ENCODE measurements at places on chromosomes 4 and X.
A peak's percentile ranks its signal among the peaks of the same experiment; 100 is the strongest.

DNA sequence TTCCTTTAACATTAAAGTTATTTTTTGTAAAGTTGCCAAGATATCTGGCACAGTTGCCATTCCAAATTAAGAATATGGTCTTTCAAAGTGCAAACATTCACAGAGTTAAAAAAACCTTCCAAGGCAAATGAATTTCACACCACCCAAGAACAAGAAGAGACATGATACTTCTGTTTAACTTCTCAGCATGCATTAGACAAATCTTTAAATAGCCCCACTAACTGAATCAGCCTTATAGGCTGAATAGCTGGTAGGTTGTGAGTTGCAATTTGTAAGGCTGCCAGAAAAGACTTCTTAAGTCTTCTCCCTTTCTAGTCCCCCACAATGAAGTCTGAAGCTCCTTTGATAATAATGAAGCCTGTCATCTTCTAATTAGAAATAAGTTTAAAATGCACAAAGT, 95.6 kb downstream of the MAPK10 start:
- DNase-seq: no peak

GRCh38 chr4:33045334-33045733, 2325.2 kb downstream of the PCDH7 start:
- DNase-seq: no peak

DNA sequence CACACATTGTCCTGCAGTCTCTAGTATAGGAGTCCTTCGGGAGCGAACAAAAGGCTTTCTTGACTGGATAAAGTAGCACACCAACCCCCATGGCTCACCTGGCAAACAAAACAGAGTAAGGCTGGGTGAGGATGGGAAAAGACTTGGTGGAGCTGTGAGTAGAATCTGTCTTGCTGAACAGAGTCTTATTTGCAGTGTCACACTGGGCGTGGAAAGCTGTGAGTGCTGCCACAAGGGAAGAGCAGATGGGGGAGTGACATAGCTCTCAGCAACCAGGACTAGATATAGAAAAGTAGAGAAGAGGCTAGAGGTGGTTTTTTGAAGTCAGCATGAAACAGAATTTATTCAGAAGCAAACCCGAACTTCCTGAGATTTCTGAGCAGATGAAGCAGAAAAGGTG, 137.2 kb upstream of the ESX1 start:
- DNase-seq: no peak

DNA sequence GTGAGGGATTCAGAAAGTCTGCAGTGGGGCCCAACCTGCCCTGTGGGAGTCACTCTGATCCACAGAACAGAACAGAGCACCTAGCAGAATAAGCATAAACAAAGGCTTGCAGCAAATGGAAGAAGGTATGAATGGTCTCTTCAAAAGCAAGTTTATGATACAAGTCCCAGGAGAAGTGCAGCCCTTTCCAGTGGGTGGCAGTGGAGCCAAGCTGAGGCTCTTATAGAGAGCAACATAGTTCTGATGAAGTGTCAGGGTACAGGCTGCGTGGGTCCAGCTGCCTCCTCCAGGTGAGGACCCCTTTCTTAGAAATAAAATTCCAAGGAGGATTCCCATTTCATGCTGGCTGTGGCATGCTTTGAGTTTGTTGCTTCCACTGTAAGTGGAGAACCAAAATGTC, 88.8 kb upstream of the PAK3 start:
- no peak for DNase-seq

DNA sequence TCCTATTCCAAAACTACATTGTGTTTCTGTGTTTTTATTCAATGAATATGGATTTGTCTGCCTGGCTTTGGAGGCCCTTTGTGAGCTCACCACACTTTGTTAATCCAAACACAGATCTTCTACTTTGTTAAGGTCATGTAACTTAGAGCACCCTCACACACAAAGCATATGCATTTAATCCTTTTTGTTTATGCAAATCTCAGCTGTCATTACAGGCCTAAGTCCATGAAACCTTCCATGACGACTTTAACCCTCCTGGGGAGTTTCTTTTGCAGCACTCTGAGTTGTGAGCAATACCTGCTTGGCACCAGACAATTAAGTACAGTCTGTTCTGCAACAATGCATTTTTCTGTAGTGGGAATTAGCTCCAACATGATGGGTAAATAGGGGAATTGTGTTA, 14.9 kb downstream of the CCSER1 start:
- no peak for DNase-seq

GRCh38 chr4:128275346-128275745, 12.3 kb downstream of the PGRMC2 start:
- no peak for DNase-seq

GRCh38 chr4:45453258-45453853, 670.5 kb downstream of the GABRG1 start:
- DNase-seq: peak; percentile 19

DNA sequence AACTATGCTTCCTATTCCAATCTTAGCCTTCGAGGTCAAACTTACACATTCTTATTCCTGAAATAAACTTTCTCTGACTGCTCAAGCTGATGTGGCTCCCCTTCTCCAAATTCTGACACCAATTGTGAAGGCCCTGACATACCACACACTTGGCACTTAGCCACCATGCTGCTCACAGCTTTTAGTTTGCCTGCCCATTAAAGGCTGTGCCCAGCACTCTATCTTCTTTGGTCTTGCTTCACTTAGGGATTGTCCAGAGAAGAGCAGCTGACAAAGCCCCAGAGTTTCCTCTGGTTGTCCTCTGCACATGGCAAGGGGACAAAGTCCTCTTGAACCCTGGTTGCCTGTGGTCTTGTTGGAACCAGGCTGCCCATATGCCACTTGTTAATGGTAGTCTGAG, 126.1 kb downstream of the ARHGEF9 start:
- DNase-seq: no peak

GRCh38 chr4:168852387-168852786, 157.7 kb downstream of the CBR4 start:
- no peak for DNase-seq

GRCh38 chr4:137530176-137530575, 2.1 kb downstream of the PCDH18 start:
- DNase-seq: no peak

GRCh38 chrX:66110112-66110511, 53.9 kb upstream of the HEPH start:
- DNase-seq: no peak

DNA sequence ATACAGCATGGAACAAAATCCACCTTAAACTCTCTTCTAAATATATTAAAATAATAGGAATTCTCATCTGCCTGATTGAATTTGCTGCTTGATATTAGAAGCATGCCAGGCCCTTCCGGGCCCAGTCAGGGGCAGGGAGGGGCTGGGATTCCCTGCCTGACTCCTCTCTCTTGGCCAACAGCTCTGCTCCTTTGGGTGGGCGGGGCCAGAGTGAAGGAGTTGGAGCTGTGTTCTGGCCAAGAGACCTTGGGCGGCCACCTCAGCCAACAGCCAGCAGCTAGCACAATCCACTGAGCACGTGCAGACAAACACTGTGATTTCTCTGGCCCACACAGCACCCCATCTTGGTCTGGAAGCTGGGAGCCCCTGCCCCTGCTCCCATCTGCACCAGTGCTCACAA, 140.3 kb downstream of the PJA1 start:
- DNase-seq: no peak

GRCh38 chrX:17052210-17052609, 105.8 kb downstream of the REPS2 start:
- no peak for DNase-seq

DNA sequence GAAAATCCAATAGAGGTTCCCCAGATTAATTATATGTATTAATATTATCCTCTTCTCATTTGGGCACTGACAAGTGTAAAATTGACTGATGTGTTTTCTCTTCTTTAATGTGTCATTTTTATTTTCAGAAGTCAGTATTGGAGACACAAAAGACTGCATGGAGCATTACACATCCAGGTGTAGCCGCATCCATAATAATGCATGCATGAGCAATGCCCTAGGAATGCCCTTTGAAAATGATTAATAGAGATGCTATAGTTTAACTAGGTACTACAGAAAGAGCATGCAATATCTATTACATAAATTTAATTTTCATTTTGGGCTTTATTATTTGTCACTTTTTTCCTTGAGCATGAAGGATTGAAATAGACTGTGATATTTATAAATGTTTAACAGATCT, 509.9 kb downstream of the SPOCK3 start:
- no peak for DNase-seq
